ENCODE measurements at places on chromosomes 6 and 20. TPM values are rescaled to one million over a fixed set of nuclear protein-coding genes. Genes with fewer than 3 reads are reported as not detected.

The NR2E1 gene
- not detected for total RNA-seq

GRCh38 chr6:46816626-46817025, 23.4 kb downstream of the MEP1A start:
- H3K27me3 ChIP-seq = no peaks in the 10 kb centered on the region
- H3K27ac ChIP-seq = no peak overlapping the region
- DNase-seq = no peak
- H3K4me1 ChIP-seq = no peaks in the 10 kb centered on the region
- no peaks in the 10 kb centered on the region for H3K36me3 ChIP-seq

- H3K4me3 ChIP-seq = no peak overlapping the region
- DNase-seq = no peak
- H3K4me1 ChIP-seq = peaks cover 17% of the 10 kb centered on the region
- H3K27me3 ChIP-seq = peaks cover 1% of the 10 kb centered on the region
- peaks cover 33% of the 10 kb centered on the region for H3K36me3 ChIP-seq
Measured at GRCh38 chr20:50904067-50904570, 27.1 kb downstream of the ADNP start.

The CPNE5 gene
- total RNA-seq = 0.17 TPM

- H3K27ac ChIP-seq = peak overlapping the region; percentile 80
- H3K36me3 ChIP-seq = no peaks in the 10 kb centered on the region
- H3K4me1 ChIP-seq = peaks cover 22% of the 10 kb centered on the region
- DNase-seq = peak; percentile 80
- H3K27me3 ChIP-seq = peaks cover 1% of the 10 kb centered on the region
- no peak overlapping the region for H3K4me3 ChIP-seq
Measured at GRCh38 chr6:158697811-158698210, 48.0 kb downstream of the SYTL3 start.

Data from HFFc6 (cell line).